T-helper 17 cell (primary cell): ENCODE measurements at places on chromosomes 13 and 19.

GRCh38 chr19:12922959-12923358 lies 3.9 kb upstream of the SYCE2 start:
- no peak for DNase-seq

- no peak for DNase-seq
These were observed 19.7 kb downstream of the ZNF536 start for GRCh38 chr19:30391554-30392551.

DNA sequence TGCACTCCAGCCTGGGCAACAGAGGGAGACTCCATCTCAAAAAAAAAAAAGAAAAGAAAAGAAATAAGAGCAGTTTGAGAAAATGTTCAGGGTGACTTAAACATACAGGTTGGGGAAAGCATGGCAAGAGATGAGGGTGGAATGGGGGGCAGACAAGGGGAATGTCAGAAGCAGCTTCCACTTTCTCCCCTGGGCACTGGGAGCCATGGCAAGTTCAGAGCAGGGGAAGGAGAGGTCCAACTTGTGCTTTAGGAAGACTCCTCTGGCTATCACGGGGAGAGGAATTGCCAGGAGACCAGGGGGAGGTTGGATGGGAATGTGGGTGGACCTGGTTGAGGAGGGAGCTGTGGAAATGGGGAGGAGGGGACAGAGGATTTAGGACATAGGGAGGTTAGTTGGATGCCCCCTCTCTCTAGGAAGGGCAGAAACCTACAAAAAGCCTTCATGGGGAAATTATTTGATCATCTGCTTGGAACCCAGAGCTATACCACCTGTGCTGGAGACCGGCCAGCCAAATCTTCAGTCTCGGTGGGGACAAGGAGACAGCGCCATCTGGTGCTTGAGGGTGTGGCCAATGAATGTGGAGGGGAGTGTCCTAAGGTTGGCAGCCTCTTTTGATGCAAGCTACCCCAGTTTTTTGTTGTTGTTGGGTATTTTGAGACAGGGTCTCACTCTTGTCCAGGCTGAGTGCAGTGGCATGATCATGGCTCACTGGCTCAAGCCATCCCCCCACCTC lies 7.3 kb upstream of the STRN4 start:
- peak; percentile 45 for DNase-seq

- no peak for DNase-seq
These were observed 24.9 kb downstream of the EPS15L1 start for GRCh38 chr19:16446724-16447368.

DNA sequence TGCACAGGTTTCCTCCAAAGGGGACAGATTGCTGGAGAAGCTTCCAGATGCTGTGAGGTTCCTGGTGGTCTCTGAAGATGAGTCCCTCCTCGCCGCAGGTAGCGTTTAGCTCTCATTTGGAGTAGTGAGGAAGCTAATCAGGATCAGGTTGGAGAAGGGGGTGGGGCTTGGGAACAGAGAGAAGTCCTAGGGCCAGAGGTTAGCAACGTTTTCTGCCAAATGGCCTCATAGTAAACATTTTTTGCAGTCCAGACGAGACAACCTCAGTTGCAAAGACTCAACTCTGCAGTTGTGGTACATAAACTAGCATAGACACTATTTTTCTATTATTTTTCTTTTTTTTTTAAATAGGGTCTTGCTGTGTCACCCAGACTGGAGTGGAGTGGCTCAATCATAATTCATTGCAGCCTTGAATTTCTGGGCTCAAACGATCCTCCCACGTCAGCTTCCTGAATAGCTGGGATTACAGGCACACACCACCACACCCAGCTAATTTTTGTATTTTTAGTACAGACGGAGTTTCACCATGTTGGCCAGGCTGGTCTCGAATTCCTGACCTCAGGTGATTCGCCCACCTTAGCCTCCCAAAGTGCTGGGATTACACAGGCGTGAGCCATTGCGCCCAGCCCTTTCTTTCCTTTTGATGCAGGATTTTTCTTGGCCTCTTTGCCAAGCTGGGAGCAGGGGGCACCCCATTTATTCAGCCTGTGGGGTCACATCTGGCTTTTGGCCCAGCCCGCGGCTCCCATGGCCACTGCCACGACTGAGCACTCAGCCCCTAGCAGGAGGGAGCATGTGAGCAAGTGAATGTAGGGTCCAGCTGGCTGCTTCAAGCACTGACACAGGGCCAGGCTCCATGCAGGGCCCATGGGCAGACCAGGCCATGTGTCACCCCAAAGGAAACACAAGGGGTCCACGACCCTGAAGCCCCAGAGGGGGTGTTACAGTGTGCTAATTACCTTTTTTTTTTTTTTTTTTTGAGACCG lies 34.4 kb upstream of the SIN3B start:
- no peak for DNase-seq

DNA sequence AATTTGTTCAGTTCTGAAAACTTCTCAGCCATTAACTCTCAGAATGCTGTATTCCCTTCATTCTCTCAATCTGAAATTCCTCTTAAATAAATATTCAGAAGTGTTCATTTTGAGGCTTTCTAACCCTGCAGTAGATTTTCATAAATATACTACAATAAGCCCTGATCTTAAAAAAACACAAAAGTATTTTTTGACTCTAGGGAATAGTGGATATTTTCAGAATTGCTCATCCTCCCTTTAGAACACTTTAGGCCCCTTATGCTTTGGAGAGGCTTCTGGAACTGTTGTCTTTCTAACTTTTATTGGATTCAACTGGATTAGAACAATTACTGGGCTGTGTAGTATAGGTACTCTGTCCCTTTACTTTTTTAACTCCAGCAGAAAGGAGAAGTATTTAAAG lies 1662.6 kb upstream of the MIR17HG start:
- DNase-seq = no peak

GRCh38 chr19:370641-371330 lies 26.2 kb upstream of the MIER2 start:
- DNase-seq = no peak

GRCh38 chr19:8116437-8117293 lies 32.7 kb downstream of the FBN3 start:
- DNase-seq = no peak

DNA sequence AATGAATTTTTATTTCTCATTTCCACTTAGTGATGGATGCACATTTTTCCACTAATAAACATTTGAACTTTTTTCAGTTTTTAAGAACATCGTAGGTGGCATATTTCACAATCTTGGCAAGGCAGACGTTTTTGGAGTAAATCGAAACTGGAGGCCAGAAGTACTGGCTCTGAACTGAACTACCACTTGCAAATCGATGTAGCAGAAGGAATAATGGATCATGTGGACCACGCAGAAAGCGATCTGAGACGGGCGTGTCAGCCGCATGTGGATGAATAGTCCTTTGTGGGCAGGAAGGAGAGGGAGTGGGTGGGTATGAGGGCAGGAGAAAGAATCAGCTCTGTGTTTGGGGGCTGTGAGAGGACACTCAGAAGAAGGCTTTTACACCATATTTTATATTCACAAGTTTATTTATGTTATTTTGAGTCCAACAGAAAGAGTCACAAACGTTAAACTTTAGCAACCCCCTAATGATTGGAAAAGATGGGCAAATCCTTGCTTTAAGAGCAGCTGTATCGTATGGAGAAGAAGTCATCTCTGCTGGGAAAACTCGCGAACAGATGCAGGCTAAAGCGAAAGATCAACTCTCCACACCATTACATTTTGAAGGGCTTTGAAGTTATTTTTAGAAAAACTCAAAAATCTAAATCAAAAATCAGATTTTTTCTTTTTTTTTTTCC lies 90.5 kb downstream of the COL4A2 start:
- no peak for DNase-seq

DNA sequence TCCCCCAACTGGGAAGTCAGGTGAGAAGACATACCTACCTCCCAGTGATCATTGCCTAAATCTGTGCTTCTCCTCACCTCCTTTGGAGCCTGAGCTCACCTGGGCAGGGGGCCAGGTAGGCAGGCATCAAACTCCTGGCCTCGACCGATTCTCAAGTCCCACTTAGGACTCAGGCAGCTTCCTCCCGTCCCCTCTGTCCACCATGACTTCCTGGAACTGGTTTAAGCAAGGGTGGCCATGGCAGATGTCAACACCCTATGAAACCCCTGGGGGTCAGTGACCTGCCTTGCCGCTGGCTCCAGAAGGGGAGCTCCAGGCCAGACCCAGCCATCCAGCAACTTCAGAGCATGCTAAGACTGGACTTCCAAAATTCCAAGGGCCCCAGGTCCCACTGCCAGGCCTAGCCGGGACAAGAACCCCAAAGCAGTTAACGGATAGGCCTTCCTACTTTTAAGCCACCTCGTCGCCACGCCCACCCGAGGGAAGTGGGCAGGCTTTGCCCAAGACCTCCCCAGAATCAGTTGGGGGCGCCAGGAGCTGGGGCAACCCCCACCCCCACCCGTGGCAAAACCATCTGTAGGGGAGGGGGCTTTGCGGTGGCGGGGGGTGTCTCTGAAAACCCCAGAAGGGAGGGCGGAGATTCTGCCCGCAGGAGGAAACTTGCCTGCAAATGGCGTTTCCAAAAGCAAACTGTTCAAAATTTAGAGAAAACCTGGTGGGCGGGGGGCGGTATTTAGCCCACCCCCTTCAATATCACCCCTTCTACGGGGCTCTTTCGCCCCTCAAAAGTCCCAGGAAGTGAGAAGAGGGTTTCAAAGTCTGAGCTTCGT lies 657 bp downstream of the PLIN3 start:
- DNase-seq = peak; percentile 22

DNA sequence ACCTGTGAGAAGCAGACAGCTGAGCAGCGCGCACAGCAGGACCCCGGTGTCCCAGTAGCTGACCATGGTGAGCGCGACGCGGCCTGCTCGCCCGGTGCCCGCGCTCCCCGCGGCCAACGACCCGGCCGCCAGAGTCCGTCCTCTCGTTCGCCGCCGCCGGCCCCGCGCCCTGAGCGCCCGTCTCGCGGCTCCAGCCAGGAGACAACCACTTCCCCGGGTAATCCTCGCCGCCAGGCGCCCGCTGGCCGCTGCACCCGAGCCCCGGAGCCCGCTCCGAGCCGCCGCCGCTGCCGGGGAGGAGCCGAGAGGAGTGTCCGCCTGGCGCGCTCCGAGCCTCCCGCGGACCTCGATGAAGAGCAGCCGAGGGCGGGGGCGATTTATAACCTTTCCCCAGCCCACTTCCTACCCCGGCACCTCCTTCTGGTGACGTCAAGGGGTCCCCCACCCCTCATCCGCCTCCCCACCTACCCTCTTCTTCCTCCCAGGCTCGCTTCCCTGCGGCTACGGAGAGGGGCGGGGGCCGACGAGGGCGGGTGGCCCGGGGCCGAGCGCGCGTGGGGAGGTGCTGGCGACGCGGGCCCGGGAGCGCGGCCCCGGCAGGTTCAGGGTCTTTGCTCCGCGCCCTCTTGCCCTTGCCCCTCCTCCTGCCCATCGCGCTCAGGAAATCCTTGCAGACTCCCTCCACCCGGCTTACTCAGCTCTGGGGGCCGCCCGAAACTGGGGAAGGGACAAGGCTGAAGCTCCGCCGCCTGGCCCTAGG lies at the start of gene FLT1:
FLT1 (minus strand) TSS at position 351 of the 760 bp plus-strand sequence; CDS start at position 66, 285 bp downstream.
- DNase-seq = no peak

- DNase-seq = no peak
These were observed 246.1 kb upstream of the MAB21L1 start for GRCh38 chr13:35722458-35723052.

DNA sequence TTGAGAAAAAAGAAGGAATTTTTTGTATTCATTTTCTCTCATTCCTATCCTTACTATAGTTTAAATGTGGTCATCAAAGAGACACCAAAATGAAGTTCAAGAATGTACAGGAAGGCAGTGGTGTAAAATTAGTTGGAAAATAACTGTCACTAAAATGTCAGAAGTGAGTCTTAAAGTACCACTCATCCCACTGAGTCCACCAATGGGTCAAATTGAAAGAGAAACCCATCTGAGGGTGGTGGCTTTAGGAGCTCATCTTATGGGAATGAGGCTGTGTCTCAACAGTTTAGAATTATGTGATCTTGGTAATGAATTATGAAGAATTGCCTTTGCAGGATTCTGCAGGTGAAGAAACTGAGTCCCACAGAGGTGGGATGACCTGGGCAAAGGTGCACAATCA lies 403.5 kb downstream of the FGF9 start:
- DNase-seq = no peak

DNA sequence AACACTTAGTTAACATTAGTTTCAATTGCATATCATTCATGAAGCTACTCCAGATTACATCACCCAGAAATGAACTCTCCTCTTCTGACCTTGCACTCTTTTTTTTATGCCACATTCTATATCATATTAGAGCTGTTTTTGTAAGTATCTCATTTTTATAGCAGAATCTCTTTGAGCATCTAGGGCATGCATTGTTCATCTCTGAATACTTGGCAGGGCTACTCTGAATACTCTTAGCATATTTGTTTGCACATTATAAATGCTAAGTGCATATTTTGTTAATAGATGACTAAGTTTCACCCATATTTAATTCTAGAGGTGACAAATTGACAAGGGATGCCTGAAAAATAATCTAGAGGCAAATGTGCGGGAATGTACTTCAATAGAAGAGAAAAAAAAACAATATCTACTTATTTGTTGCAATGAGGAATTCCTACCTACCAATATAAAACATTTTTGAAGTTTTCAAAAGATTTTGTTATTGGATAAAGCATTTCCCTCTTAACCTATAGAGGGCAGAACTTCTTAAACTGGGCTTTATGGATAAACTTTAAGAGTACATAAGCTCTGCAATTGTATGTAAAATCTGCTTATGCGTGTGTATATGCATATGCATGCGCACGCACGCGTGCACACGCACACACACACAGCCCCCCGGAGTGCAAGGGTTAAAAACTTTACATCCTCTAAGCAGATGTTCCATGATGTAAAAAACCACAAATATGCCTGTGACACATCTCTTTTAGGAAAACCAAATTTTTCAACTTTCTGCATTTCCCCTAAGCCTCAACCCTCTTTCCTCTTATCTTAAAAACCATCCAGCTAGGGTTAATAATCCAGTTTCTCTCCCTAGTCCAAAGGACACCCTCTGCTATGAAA lies 73.0 kb upstream of the OXGR1 start:
- DNase-seq = no peak

DNA sequence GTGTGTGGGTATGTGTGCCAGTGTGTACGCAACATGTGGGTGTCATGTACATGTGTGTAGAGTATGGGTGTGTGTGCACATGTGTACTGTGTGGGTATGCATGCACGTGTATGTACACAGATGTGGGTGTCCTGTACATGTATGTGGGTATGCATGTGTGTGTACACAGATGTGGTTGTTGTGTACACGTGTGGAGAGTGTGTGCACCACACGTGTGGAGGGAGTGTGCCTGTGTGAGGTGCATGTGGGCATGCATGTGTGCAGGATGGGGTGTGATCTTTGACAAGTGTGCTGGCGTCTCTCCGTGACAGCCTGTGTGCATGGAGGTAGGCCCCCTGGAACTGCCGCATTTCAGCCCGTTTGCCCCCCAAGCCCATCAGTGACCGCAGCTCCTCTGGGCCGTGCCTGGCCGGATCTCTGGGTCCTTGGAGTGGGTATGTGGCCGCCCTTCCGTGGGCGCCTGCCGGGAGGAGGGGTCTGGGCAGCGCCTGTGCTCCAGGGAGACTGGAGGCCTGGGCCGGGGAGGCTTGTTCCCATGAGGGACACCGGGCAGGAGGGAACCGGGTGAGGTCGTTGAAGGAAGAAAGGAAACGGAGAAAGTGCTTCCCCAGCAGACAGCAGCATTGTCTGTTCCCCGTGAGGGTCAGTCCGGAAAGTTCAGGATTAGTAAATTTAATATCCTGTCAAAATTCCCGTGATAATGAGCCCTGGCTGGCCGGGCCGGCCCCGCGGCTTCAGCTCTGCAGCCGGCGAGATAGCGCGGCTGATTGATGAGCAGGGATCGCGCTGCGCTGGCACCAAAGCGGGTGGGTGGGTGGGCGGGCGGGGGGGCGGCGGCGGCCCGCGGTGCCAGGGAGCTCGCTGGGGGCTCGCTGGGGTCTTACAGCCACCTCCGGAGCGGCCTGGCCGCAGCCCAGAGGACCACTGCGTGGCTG lies 91.1 kb upstream of the SOX1 start:
- no peak for DNase-seq

- no peak for DNase-seq
These were observed 39.6 kb downstream of the COL4A2 start for GRCh38 chr13:110346661-110347067.
